ENCODE measurements at places on chromosomes 11 and 22. TPM values are rescaled to one million over a fixed set of nuclear protein-coding genes. Genes with fewer than 3 reads are reported as not detected.

FOLR2 gene
- total RNA-seq: 0.31 TPM

CSF2RB gene
- 0.41 TPM for total RNA-seq

POTEH gene
- not detected for total RNA-seq

ZNF214 gene
- total RNA-seq: not detected

OR5A1 gene
- not detected for total RNA-seq

IGLL1 gene
- not detected for total RNA-seq

GGTLC2 gene
- total RNA-seq: not detected

CRKL gene
- total RNA-seq: 79.0 TPM

TRIM22 gene
- total RNA-seq: 243 TPM

SLC37A2 gene
- 1.2 TPM for total RNA-seq

IFITM2 gene
- 115 TPM for total RNA-seq
